DMS53 (cell line): ENCODE measurements at places on chromosomes 12 and 14.

GRCh38 chr14:30354439-30354838 lies 204.5 kb upstream of the G2E3 start:
- no peak for DNase-seq

GRCh38 chr14:19906665-19907064 lies 13.7 kb upstream of the OR4K5 start:
- DNase-seq, result no peak

DNA sequence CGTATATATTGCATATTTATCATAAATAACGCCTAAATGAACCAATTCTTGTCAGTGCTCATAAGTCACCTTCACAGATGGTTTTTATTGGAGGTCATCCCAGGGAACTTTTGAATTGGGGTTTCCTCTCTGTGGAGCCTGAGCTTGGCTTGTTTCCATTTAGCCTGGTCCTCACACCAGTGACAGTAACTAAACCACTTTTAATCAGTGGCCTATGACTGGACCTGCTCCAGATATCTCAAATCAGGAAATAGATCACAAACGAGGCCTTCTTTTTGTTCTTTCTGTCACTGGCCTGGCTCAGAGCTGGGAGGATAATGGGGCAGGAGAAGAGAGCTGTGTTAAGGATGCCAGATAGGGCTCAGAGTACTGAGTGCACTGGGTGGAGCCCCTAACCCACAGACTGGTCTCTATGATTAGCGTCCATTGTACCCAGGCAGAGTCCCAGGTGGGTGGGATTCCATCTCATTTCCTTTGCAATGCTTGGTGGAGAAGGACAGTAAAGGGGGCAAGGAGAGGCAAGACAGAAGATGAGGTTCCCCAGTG lies 92.4 kb downstream of the NUAK1 start:
- DNase-seq, result no peak

- peak; percentile 100 for DNase-seq
These were observed 34.2 kb upstream of the PRMT8 start for GRCh38 chr12:3456809-3457208.
